ENCODE measurements at places on chromosomes 12 and 14.

DNA sequence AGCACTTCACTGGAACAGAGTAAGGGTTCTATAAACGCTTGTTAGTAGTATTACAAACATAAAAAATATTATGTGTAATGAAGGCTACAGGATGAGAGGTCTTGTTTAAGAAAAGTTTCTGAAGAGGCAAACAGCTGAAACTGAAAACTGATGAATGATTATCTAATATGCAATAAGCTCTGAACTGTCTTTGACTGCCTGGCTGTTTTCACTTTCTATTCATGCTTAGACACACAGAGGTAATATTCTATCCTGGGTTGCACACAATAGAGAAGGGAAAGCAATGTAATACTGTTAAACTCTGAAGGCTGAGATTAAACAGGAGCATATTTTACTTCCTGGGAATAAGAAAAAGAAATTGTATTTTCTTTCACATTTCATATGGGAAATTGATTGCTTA is 251.3 kb downstream of the ALX1 start:
- no peak for DNase-seq

- DNase-seq, result no peak
Measured at GRCh38 chr14:100591453-100592371, 4.5 kb upstream of the BEGAIN start.

DNA sequence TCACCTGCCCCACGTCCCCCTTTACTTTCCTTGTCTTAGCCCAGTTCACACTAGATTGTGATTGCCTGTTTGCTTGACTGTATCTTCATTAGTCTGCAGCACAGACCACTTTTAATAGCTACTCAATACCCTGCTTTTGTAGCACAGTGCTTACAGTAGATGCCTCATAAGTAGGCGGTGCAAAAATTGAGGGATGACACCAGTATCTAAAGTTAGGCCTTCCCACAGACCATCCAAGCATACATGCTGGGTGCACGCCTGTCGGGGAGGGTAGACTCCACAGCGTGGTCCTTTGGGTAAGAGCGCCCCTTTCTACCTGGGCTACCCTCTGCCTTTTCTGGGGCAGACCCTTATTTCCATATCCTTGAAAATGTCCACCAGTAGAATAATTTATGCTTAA is 140.8 kb downstream of the GCH1 start:
- no peak for DNase-seq

DNA sequence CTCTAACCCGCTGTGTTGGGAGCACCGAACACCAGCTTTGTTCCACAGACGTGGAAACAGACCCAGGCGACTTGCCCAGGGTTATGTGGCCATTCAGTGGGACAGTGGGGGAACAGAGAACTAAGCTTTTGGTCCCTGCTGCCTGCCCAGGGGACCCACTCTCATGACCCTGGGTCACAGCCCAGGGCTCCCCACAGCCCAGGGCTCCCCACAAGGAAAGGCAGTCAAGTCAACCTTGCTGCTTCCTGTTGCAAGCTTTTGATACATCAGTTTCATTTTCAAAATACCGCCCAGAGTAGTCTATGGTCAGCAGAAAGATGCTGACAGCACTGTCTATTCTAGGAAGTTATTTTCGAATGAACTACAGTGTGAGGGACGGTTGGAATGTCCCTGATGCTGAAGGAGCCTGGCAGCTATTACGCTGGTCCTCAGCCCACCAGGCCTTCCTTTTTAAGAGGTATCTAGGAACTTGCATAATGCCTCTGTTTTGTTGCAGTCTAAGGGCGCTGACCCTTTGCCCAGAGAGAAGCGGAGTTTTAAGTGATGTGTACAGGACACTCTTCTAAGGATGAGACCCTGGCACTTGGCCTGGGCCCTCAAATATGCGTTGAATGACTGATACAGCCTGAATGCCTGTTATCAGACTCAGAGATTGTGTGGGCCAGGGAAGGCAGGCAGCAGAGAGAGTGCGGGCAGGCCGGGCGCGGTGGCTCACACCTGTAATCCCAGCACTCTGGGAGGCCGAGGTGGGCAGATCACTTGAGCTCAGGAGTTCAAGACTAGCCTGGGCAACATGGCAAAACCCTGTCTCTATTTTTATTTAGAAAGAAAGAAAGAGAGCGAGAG is 12.6 kb upstream of the TTC7B start:
- no peak for DNase-seq

All from KG1 (cell line).